CD4-positive, alpha-beta T cell treated with Interferon alpha-2 for 1 hour (primary cell): ENCODE measurements at places on chromosomes 2 and 18.

GRCh38 chr2:112879491-112880041 lies 31.4 kb upstream of the IL37 start:
- DNase-seq: no peak

GRCh38 chr2:39033980-39034379 lies 86.9 kb downstream of the SOS1 start:
- no peak for DNase-seq

DNA sequence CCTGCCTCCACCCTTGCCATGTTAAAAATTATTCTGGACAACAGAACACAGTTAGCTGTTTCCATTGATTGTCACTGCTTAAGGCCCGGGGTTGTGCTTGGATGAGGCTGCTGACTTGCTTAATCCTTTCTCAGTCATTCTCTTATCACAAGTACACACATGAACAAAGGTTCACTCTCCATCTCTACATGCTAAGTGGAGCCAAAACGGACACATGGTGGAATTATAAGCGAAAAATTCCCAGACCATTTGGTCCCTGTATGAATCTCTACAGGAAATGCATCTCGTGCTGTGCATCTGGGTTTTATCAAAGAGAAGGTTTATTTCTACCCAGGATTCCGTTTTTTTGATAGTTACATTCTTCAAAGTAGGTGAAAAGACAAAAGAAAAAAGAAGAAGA lies 177.5 kb upstream of the ETAA1 start:
- no peak for DNase-seq

- no peak for DNase-seq
Observed at GRCh38 chr18:71844814-71845213, 699.3 kb downstream of the CBLN2 start.
